ENCODE measurements at places on chromosomes 2 and 18. TPM values are rescaled to one million over a fixed set of nuclear protein-coding genes. Genes with fewer than 3 reads are reported as not detected.

DNA sequence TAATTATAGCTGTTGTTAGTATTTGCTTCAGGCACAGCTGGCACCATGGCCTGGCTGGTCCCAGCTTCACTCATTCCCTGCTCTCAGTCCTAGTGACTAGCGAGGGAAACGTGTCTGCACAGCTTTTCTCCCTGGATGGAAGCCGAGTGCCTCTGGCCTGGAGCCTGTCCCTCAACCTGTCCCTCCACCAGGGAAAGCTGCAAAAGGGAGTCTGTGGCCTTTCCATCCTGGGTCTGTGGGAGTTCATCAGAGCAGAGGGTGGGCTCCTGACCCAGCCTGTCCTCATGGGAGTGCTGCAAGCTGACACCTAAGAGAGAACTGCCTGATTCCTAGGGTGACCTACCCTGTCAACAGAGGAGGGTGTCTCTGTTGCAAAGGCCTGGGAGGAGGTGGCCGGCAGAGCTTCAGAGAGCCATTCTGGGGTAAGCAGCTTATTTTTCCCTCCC, 118.3 kb downstream of the CAPN13 start:
- peak; percentile 80 for DNase-seq

- peak; percentile 90 for DNase-seq
Measured at GRCh38 chr18:48540251-48541025, 1.6 kb downstream of the CTIF start.

DNA sequence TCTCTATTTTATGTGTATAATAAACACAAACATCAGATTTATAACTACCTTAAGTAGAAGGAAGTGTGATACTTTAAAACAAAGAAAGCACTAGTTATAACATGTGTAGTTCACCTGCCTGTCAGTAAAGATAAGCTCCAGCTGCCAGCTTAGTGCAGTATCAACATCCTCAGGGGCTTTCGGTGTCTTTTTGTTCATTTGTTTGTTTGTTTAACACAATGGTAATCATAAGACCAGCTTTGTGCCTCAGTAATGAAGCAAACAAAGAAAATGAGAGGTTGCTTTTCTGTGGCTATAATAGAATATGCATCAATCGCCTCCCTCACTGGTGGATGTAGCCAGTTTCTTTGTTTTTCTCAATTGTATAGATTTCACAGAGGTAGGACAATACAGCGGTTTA, 1499.0 kb upstream of the TMEFF2 start:
- DNase-seq = no peak

Gene CD8A
- total RNA-seq = 1.2 TPM

Gene DNAJC5G
- 1.9 TPM for total RNA-seq

Gene RBBP8
- total RNA-seq = 5.1 TPM

Gene IL1F10
- not detected for total RNA-seq
